ENCODE measurements at places on chromosomes 6 and 20.
A peak's percentile ranks its signal among the peaks of the same experiment; 100 is the strongest.

GRCh38 chr6:80338201-80338836 lies 231.8 kb downstream of the BCKDHB start:
- DNase-seq: peak; percentile 63

GRCh38 chr6:15313367-15313766 lies 67.5 kb downstream of the JARID2 start:
- DNase-seq: no peak

DNA sequence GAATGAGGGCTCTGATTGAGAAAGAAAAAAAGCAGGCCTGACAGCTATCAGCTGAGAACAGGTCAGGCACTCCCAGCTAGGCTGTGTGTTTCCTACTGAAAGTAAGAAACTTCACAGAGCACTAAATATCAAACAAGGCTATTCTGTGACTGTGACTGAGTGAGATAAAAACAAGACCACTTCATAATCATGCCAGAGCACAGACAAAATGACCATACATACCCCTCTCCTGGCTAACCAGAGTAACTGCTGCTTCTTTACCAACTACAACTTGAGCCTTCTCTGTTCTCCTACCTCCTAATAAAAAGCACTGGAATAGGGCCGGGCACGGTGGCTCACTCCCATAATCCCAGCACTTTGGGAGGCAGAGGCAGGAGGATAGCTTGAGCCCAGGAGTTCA lies 6.8 kb upstream of the BTN1A1 start:
- DNase-seq: peak; percentile 56

DNA sequence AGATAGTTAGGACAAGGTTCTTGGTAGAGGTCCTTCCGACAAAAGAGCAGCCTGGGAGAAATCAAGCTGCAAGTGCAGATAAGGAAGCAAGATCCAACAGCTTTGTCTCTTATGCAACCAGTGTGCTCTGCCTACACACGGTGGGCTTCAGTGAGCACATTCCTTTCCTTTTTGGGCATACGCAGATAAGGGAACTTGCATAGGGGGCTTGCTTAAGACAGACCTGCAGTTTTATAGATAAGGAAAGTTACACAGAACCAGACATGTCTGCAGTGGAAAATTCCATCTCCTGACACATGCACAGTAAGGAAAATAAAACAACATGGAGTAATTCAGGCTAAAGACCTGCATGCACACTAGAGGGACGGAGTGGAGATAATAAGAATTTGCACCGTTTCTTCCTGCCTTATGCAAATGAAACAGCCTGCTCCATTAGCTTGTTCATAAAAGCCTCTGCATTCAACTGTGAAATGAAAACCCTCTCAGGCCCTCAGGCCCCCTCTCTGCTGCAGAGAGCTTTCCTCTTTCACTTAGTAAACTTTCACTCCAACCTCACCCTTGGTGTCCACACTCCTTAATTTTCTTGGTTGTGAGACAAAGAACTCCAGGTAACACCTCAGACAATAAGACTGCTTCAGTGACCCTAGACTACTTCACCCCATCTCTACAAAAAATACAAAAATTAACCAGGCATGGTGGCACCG lies 97.5 kb upstream of the MYLIP start:
- DNase-seq: no peak

DNA sequence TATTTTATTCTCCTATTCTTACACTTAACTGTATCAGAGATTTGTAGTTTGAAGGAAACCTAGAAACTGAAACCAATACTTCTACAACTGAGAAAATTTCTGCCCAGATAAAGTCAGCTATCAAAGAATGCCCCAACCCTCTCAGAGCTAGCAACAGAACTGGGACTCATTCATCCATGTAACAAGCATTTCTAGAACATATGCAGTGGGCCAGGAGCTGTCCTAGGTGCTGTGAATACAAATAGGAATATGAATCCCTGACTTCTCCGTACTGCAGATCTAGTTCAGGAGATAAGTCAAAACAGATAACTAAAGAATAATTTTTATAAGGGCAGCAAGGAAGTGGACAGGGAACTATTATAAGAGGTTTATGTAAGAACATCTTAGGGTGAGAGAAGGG lies 654.1 kb upstream of the NOX3 start:
- no peak for DNase-seq

GRCh38 chr6:113190170-113190569 lies 667.0 kb upstream of the MARCKS start:
- DNase-seq: peak; percentile 13

- no peak for DNase-seq
These were observed 7.4 kb upstream of the ADTRP start for GRCh38 chr6:11785774-11786579.

DNA sequence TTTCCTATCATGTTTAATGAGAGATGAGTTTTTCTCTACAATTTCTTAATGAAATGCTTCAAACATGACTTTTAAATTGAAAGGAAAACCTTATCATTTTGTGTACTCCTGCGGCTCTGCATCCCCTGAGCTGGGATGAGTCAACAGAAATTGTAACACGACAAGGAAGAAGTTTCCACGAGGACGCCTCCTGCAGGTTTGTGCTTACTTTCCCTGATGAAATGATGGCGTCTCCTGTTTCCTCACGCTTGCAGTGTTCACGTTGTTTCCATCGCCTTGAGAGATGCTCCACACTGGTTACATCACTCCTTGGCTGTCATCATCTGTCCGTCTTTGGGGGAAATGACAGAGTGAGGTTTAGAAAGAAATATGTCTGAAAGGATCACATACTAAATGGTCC lies 233.7 kb upstream of the ZFP64 start:
- peak; percentile 4 for DNase-seq

- DNase-seq: peak; percentile 69
These were observed 5.3 kb downstream of the MMP9 start for GRCh38 chr20:46013829-46014516.

DNA sequence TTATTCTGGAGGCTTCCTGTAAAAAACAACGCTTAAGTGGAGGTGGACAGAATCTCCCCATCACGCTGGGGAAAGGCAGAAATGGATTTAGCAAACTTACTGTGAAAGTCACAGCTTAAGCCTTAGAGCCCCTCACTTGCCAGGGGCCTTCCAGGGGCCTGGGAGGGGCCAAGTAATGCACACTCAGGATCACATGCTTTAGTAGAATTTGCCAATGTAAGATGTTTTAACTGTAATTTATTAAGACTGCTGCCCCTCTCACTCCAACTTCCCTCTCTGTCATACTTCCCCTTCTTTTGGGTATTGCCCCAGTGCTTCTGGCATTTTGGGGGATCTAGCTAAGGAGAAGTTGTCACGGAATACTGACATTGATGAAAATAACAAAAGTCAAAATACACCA lies 12.6 kb upstream of the ADA start:
- DNase-seq: no peak

- no peak for DNase-seq
These were observed 205.8 kb downstream of the TMEM242 start for GRCh38 chr6:157117431-157118095.

- DNase-seq: peak; percentile 70
These were observed 3.0 kb downstream of the ADGRF4 start for GRCh38 chr6:47701363-47701762.

GRCh38 chr6:112109262-112109661 lies 21.9 kb downstream of the FAM229B start:
- no peak for DNase-seq

DNA sequence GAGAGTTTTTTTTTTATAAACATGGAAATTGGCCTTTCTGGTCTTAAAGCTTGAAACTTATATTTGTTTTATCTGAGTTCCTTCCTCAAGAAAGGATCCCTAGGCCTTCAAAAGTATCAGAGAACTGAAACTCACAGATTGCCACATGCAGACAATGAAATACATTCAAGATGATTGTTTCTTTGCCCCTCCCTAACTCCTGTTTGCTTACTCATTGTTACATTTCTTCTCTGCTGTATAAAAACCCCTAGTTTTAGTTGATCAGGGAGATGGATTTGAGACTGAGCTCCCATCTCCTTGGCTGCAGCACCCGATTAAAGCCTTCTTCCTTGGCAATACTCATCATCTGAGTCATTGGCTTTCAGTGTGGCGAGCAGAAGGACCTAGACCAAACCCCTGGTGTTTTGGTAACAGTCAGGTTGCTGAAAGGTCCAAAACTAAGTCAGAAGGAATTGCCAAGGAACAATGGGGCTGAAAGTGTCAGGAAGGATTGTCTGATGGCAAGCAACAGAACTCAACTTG lies 132.3 kb upstream of the SULF2 start:
- no peak for DNase-seq

- DNase-seq: no peak
These were observed 143.4 kb upstream of the RPS6KA2 start for GRCh38 chr6:166770216-166771116.

DNA sequence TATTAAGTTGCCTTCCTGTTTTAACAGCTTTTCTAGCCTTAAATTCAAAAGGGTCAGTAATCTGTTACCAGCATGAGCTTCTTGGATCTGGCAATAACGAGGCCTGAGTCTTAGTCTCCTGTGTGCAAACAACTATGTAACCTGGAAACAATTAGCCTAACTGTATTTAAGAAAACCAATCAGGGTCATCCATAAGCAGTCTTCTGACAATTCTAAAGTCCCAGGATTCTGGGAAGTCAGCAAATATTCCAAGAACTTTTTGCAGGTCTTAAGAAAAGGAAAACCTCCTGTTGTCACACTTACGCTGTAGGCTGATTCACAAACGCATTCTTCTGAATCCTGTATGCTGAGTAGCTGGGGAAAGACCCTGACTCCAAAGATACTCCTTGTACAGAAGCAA lies 90.4 kb downstream of the COL12A1 start:
- no peak for DNase-seq

GRCh38 chr6:112149719-112150263 lies 62.4 kb downstream of the FAM229B start:
- no peak for DNase-seq

- DNase-seq: no peak
These were observed at the start of gene TRIM31 for GRCh38 chr6:30113003-30113759. Gene TRIM31 (minus strand): TSS chr6:30113090. CDS start chr6:30112805, 285 bp downstream.

GRCh38 chr6:131840936-131841583 lies 33.2 kb downstream of the ENPP1 start:
- DNase-seq: no peak

DNA sequence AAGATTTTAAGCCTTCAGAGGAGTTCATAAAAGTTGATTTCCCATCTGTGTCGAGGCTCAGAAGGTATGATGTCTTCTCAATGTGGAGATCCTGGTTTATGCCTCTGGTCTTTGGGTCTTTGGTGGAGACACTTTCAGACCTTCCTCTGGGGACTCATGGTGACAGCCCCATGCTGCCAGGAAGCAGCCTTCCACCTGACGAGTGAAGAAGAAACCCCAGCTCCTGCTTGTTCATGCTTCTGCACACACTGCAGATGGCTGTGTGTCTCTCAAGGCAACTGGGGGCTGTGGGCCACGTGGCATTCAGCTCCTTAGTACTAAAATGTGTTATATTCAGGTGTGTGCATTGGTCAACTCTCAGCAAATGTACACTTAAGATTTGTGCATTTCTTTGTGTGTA lies 4.9 kb upstream of the SCP2D1 start:
- DNase-seq: no peak

GRCh38 chr6:46706464-46706863 lies 18.8 kb downstream of the TDRD6 start:
- DNase-seq: no peak

GRCh38 chr6:40444811-40445210 lies 142.4 kb downstream of the LRFN2 start:
- no peak for DNase-seq

GRCh38 chr6:3565291-3565690 lies 108.4 kb upstream of the SLC22A23 start:
- no peak for DNase-seq

DNA sequence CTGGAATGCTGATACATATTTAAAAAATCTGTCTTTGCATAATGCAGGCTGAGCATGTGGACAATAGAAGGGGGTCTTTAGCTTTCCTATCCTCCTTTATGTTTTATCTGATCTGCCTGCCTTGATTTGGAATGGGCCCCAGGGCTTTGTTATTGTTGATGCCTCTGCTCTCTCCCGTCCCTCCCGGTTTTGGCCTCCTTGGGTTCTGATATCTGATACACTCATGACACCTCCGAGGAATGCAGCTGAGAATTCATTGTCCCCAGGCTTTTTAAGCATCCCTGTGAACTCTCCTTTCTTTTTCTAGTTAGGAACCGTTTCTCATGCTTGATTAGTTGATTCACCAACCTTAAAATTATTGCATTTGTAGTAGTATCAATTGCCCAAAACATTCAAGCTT lies 185.5 kb upstream of the RALGAPA2 start:
- DNase-seq: no peak

GRCh38 chr6:158168040-158168289 lies at the start of gene SERAC1:
Gene SERAC1 (minus strand): TSS chr6:158168262. CDS start chr6:158158363, 9,899 bp downstream.
- DNase-seq: no peak

DNA sequence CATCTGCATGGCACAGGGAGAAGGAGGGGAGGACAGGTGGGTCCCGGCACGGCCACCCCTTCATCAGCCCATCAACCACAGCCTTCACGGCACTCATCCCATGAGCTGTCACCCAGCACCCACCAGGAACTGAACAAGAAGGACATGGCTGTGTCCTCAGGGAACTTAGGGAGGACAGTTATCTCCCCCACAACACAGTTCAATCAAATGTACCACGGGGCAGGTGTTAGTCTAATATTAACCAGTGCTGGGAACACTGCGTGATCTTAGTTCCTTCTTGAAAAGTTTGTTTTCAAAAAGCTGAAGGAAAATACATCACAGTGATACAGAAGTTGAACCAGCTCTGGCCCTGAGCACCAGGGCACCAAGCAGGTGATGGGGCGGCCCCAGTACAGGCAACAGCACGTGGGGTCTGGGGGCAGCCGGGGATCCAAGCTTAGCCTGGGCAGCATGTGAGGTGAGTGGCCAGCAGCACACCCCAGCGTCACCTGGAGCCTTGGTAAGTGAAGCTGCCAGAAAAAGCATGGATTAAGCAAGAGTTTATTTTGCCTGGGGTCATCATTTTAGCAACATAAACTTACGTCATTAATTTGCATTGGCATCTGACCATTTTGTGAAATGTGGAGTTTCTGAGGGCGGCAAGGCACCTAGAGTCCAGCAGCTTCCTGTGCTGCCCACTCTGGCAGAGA lies 35.5 kb upstream of the AFDN start:
- DNase-seq: peak; percentile 38

- DNase-seq: no peak
These were observed 711.1 kb upstream of the EPHA7 start for GRCh38 chr6:94130478-94130877.

- peak; percentile 59 for DNase-seq
These were observed 120.7 kb upstream of the ZFP64 start for GRCh38 chr20:52312132-52312729.

GRCh38 chr6:1601158-1602048 lies 8.3 kb upstream of the FOXC1 start:
- no peak for DNase-seq

DNA sequence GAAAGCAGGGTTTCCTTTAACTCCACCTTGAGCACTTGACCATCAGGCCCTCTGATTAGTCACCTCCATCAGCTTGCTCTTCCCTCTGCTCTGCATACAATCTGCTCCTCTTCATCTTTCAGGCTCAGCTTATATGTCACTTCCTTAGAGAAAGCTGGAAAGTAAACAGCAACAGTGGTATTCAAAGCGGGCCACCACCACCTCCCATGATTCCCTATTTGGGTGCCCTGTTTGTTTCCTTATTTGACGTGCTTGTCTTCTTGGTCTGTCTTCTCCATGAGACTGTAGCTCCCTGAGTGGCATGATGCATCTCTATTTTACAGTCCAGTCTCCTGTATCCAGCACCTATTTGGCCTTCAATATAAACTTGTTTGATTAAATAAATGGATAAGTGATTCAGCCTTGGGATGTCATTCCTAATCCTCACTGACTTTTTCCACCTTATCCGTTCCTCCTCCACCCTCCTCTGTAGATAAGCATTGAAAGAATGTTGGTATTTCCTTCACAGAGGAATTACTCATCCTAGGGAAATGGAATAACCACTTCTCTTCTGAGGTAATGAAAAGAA lies 102.8 kb upstream of the SGK1 start:
- peak; percentile 96 for DNase-seq

- DNase-seq: peak; percentile 77
These were observed 995 bp downstream of the STK4 start for GRCh38 chr20:44967207-44967807.

- DNase-seq: no peak
These were observed 61.4 kb downstream of the DAAM2 start for GRCh38 chr6:39853604-39854003.

Measured in ELR (cell line).